ENCODE measurements at places on chromosomes 2 and 18.

GRCh38 chr2:176482107-176482506, 212.9 kb downstream of the MTX2 start:
- no peak for DNase-seq

- no peak for DNase-seq
Measured at GRCh38 chr2:10412380-10412779, 35.7 kb downstream of the ODC1 start.

DNA sequence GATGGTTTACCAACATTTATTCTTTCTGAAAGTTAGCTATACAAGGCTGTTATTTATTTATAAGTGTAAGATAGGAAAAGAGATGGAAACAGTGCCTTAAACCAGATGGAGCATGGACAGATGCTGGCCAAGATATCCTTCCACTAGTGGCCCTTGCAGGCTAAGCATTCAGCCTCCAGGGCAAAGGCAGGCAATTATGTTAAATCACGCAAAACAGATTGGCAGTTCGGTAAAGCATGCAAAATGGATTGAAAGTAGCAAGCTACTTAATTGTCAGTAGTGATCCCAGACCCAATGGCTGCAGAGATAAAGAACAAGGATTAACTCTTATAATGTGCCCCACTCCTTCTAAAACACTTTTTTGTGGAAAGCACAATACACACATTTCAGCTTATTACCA, 105.4 kb upstream of the MAP4K3 start:
- DNase-seq: no peak

GRCh38 chr2:215364157-215365155, 52.6 kb downstream of the ATIC start:
- DNase-seq: no peak

DNA sequence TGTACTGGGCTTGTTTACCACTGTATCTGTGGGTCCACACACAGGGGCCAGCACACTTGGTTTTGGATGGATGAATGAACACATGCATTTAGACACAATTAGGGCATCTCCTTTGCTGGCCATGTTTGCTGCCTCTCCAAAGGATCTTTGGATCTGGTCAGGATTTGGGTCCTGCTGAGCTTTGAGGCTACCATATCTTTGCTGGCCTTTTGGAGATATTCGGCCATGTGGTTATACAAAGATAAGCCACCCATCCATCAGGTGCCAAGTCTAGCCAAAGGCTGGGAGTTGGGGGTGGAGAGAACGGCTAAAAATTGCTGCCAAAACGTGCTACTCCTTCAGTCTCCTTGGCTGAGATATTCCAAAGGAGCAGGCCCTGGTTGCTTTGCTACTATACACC, 18.2 kb upstream of the FZD7 start:
- DNase-seq: no peak

DNA sequence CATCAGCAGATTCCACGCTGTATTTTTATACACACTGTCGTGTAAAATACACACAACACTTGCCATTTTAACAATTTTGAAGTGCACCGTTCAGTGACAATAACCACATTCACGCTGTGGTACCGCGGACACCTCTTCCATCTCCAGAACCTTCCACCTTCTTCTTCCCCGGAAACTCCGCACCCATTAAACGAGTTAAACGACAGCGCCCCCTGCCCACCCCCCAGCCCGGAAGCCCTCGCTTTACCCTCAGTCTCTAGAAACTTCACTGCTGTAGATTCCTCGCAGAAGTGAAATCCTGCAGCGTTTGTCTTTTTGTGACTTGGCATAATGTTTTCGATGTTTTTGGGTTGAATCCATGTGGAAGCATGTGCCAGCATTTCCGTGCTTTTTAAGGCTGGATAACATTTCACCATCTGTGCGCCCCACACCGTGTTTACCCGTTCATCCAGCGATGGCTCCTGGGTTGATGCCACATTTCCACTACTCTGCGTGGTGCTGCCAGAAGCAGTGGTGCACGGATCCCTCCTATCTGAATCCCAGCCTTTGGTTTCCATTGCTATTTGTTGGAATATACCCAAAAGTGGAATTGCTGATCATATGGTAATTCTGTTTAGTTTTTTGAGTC, 32.0 kb upstream of the TMEM18 start:
- no peak for DNase-seq

GRCh38 chr2:234869969-234870368, 81.8 kb upstream of the SH3BP4 start:
- no peak for DNase-seq

DNA sequence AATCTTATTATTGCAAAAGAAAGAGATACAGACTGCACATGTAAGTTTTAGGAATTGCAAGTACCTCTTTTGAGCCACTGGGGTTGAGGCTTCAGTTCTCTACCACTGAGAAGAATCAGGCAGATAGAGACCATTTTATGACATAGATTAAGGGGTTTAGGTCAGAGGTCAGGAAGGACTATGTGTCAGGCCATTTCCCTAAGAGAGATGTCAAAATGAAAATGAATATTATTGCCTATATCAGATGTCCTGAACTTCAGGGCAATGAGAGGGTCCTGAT, 113.7 kb downstream of the GATA6 start:
- no peak for DNase-seq

GRCh38 chr18:74006143-74006542, 141.5 kb downstream of the FBXO15 start:
- DNase-seq: no peak
